ENCODE measurements at places on chromosomes 16 and 17.

DNA sequence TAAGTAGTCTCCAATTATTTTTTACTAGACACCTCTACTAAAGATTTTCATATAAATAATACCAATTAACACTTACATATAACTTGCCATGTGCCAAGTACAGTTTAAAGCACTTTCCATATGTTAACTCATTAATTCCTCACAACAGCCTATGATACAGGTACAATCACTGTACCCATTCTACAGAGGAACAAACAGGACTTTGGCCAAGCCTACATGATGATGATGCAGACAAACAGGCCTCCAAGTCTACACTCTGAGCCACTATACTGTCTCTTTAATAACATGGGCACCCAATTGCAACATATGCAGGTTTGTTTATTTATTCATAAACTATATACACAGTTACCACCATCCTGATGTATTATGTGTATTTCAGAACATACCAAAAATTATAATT, 46.0 kb downstream of the TOX3 start:
- DNase-seq: no peak

- DNase-seq: no peak
Observed at GRCh38 chr17:1890758-1891450, 61.1 kb downstream of the RPA1 start.

DNA sequence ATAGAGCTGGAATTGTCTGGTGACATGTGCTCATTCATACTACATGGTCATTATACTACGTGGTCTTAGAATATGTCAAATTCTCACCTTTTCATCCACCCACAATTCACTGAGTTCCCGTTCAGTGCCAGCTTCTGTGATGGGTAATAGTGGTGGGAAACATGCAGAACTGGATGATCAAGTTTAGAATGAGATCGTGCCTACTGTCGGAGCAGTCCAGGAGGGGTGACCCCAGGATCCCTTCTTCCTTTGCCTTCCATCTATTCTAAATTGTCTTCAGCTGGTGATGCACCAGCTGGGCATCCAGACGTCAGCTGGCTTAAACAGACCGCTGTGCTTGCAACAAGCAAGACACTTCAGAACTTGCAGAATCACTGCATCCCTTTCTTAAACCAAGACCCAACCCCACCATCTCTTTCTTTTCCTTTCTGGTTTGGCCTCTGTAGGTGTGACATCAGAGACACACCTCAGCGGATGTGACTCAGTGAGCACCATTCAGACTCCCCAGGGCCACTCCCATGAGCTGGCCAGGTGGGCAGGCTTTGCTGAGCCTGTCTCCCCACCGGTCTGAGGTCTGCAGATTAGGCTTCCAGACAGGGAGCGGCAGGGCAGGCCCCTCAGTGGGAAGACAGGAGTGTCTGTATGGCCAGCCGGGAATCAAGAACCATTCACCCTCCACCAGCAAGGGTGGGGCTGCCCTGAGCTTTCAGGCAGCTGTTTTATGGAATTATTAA, 18.1 kb downstream of the C17orf100 start:
- DNase-seq: no peak

- no peak for DNase-seq
Observed at GRCh38 chr16:65624666-65625065, 502.8 kb upstream of the CDH11 start.

DNA sequence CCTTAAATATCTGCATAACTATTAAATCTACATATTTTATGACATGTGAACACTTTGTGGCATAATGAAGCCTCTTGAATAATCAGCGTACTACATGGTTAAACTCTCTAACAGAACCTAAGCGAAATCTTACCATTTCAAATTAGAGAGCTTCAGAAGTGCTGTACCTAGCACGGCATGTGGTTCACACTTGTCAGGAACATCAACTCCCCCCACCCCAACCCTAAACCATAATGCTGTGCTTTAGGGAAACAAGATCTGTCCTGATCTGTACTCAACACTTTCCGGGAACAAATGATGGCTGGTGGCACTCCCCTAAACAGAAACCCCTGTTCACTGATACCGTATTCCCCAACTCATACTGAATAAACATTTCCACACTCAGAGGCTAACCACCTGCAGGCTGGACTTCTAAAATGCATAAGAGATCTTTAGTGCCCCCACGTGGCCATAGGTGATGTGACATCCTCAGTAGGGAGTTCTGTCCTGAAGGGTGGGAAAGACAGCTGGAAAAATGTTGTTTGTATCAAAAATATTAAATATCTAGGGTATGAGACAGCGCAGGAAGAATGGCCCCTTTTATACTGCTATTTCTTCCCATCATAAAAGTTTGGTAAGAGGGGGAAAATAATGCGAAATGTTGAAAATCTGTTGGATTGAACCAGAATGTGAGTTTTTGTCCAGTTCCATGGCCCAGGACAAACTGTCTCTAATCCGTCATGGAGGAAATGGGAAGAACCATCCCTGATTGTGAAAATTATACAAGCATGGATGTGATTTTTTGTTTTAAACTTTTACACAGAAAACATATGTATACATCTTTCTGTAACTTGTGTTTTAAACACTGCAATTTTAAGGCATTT, 88.6 kb downstream of the USP31 start:
- no peak for DNase-seq

- no peak for DNase-seq
Observed at GRCh38 chr16:35747658-35748455, 2288.4 kb downstream of the TP53TG3F start.

DNA sequence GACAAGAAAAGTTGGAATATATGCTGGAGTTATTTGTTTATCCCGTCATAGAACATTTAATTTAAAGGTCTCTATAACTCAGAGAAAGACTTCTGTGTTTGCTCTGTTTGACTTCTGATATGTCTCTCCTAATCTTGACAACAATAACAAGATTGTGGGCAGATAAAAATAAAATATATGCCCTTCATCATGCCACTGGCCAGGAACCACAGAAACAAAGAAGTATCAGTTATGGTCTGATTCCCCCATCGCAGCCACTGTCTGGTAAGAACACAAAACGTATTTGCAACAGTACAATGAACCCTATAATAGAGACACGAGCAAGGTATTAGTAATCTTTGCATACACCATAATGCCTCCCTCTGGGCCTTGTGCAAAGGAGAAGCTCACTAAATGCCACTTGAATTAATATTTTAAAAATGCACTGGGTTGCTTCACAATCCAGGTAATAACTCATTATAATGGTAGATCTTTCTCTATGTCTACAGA, 1498.3 kb downstream of the CDH11 start:
- no peak for DNase-seq

DNA sequence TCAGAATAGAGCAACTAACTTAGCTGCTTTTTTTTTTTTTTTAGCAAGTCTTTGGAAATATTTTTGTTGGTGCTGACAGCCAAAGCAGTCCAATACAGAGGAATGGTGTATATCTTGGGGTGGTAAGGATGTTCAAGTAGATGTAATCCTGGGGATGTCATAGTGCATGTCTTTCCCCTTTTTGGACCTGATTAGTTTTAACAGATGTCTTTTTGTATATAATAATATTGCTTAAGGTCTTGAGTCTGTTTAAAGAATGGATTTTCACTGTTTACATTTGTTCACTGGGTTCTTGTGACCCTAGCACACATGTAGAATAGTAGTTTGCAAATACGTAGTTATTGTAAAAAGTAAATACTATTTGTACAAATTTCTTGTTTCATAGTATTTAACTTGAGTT, 7.9 kb downstream of the TAF15 start:
- no peak for DNase-seq

- DNase-seq: no peak
Observed at GRCh38 chr16:4087990-4088577, 28.2 kb downstream of the ADCY9 start.

- DNase-seq: no peak
Observed at GRCh38 chr17:82593590-82594087, 54.6 kb downstream of the WDR45B start.

DNA sequence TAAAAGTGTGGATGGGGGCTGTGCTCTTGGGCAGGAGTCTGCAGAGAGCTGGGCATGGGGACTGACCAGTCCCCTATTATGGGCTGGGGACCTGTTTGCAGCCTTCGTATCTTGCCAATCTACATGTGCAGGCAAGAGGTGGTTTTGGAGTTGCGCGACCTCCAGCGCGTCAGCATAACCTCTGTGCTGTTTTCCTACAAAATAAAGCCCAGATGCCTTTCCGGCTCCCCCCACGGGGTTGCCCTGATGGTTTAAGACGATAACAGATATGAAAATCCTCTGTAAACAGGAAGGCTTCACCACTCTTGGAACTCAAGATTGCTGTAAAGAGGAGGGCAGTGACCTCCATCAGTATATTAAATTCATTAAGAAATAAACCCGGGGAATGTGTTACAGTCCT, 16.5 kb upstream of the SPPL2C start:
- no peak for DNase-seq

- no peak for DNase-seq
Observed at GRCh38 chr17:80639658-80640057, 95.0 kb downstream of the RPTOR start.

DNA sequence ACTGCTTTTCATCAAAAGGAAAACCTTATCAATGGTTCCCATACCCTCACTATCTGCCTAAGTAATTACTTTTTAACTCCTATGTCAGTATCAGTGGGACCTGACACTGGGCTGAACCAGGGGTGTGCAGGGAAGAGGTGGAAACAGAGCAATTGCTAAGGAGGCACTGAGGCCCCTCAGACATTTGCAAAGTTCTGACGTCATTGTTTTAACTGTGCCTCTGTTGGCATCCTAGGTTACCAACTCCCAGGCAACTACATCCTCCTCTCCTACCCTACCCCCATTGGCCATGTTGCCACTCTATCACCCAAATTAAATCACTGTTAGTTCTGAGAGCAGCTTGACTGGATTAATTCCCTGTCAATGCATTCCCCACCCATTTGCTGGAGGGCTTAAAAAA, 8.0 kb upstream of the WWOX start:
- no peak for DNase-seq

- DNase-seq: no peak
Observed at GRCh38 chr16:56512025-56512424, 7.8 kb downstream of the BBS2 start.

GRCh38 chr17:58537266-58537665, 22.8 kb upstream of the MTMR4 start:
- no peak for DNase-seq

DNA sequence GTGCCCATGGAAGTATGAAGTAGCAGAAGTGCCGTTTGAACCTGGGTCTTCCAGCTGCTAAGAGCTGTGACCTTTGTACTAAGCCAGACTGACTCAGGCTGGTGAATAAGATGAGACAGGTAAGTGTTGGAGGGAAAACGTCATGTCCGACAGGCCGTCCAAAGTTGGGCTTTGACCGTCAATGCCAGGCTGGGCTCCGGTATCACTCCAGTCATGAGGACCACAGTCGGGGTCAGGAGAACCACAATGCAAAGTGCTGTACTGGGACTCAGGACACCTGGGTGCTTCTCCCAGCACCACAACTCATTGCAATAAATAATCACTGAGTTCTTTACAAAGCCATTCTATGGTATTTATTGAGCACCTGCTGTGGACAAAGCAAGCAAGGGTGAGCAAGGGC, 268.6 kb downstream of the HAPSTR1 start:
- no peak for DNase-seq

- DNase-seq: no peak
Observed at GRCh38 chr16:89534252-89534756, 26.1 kb downstream of the SPG7 start.

- DNase-seq: no peak
Observed at GRCh38 chr17:81036197-81036941, 1.4 kb downstream of the BAIAP2 start.

- DNase-seq: no peak
Observed at GRCh38 chr16:26177438-26177837, 485.7 kb downstream of the HS3ST4 start.

DNA sequence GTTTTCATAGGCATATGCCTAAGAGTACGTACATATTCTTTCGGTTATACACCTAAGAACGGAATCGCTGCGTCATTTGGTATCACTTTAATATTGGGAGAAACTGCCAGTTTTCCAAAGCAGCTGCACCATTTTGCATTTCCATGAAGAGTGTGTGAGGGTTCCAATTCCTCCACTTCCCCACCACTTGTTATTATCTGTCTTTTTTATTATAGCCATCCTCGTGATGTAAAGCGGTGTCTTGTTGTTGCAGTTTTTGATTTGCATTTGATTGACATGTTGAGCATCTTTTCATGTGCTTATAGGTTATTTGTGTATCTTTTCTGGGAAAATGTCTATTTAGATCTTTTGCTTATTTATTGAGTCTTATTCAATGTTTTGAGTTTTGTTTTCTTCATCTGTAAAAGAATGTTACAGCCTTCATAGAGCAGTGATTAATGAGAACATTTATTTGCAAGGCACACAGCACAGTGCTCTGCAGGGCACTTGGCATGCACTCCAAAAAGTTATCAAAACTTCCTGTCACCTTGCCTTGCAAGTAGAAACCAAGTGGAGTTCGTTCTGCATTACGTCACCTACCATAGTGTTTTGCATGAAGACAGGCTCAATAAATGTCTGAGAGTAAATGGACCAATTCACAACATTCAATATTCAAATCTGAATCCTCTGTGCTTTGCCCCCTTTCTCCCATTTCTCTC, 26.6 kb upstream of the ST6GALNAC1 start:
- no peak for DNase-seq

GRCh38 chr17:83064732-83065659, 14.4 kb upstream of the METRNL start:
- DNase-seq: no peak

DNA sequence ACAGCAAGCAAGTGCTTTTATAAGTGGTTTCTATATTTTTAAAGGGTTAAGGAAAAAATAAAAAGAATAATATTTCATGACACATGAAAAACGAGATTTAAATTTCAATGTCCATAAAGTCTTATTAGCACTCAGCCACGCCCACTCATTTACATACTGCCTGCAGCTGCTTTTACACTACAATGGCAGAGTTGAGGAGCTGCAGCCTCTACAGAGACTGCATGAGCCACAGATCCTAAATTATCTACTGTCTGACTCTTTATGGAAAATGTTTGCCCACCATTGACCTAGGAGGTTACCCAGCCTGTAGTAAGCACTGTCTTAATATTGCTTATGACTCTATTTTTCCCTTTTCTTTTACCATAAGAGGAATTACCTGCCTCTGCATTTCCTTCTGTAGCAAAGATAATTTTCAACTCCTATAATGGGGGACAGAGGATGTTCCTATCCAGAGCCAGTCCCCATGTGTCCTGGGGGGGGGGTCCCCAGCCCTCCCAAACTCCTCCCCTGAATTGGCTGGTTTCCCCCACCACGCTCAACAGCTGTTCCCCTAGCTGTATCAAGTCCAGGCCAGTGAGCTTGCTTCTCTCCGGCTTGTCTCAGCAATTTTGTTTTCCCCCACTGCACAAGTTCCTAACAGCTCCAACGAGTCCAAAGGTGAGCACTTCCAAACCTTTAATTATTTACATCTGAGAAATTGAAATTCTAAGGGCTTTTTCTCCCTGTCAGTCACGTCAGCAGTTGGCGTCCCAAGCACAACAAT, 139.4 kb upstream of the ERCC4 start:
- DNase-seq: no peak

DNA sequence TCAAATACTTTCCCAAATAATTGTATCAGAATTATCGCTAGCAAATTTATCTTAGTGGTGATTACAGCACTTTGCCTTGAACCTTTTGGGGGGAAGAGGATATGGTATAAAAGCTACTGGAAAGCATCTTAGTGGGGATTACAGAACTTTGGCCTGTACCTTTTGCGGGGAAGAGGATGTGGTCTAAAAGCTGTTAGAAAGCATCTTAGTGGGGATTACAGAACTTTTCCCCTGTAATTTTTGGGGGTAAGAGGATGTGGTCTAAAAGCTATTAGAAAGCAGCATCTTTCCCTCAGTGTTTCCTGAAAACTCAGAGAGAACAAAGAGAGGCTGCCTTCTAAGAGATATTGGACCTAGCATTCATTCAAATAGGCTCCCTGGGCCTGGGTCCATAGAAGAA, 4.1 kb downstream of the SLFN12 start:
- DNase-seq: no peak

Measured in stimulated activated CD8-positive, alpha-beta memory T cell treated with anti-CD3 and anti-CD28 coated beads, Interleukin-12 subunit alpha, Interleukin-12 subunit beta, amount 100 ng/mL, for 4 hours (primary cell).